Stimulated activated naive CD4-positive, alpha-beta T cell (primary cell): ENCODE measurements at places on chromosomes 6 and 20.

DNA sequence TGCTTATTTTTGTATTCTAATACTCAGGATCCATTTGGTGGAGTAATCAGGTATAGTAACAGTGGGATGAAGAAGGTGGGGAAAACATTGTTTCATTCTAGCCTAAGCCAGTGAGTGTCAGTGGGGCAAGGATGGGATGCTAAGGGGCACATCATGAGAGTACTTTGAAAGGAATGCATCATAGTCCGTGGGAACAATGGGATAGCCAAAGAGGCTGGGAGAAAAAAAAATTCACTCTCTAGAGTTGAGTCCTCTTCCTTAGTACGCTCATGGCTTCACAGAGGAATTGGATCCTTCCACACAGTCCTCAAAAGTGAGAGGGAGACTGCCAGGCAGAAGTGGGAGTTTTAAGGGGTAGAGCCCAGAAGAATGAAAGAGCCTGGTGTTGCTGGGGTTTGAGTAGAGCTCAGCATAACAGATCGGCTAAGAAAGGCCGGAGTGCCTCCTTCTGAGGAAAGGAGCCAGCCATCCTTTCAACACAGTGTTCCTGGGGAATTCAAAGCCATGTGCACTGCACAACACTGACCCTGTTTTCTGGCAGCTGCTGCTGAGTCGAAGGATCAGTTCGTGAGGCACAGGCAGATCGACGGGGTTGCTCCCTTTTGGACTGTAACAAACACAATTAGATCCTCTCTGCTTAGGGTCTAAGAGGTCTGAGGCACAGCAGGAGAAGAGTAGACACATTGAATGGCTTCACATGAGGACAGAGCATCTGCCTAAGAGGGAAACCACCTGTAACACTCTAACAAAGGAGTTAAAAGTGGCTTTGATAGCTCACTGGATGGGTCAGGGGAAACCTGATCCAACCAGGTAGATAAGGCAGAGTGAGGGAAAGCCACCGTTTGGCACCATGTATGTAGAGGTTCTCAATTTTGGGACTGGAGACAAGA, 61.2 kb downstream of the ELOVL5 start:
- no peak for DNase-seq

GRCh38 chr6:137115658-137116057, 57.8 kb downstream of the IL22RA2 start:
- no peak for DNase-seq

DNA sequence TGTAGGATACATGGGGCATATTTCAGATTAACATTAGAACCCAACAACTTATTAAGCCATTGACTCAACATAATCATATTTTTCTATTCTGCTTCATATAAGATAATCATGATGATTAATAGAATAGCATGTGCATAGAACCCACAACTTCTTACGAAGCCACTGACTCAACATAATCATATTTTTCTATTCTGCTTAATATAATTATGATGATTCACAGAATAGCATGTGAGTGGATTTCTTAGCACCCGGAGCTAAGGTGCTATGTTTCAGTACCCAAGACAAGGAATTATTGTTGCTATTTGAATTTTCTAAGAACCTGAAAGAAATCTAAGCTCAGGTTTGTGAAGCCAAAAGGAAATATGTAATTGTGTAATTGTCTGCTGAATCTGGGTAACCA, 96.8 kb downstream of the TENT5A start:
- no peak for DNase-seq

- DNase-seq, result no peak
Observed at GRCh38 chr6:62367601-62368000, 81.6 kb upstream of the KHDRBS2 start.

- DNase-seq, result peak; percentile 20
Observed at GRCh38 chr6:37648465-37649330, 49.0 kb downstream of the MDGA1 start.

- DNase-seq, result no peak
Observed at GRCh38 chr6:32608362-32608761, 18.7 kb upstream of the HLA-DRB1 start.

GRCh38 chr6:27630727-27631608, 158.1 kb upstream of the ZNF184 start:
- no peak for DNase-seq

GRCh38 chr6:155077784-155078183, 82.7 kb downstream of the TIAM2 start:
- no peak for DNase-seq

GRCh38 chr6:26258212-26258977, 106.6 kb upstream of the BTN3A2 start:
- DNase-seq, result no peak

DNA sequence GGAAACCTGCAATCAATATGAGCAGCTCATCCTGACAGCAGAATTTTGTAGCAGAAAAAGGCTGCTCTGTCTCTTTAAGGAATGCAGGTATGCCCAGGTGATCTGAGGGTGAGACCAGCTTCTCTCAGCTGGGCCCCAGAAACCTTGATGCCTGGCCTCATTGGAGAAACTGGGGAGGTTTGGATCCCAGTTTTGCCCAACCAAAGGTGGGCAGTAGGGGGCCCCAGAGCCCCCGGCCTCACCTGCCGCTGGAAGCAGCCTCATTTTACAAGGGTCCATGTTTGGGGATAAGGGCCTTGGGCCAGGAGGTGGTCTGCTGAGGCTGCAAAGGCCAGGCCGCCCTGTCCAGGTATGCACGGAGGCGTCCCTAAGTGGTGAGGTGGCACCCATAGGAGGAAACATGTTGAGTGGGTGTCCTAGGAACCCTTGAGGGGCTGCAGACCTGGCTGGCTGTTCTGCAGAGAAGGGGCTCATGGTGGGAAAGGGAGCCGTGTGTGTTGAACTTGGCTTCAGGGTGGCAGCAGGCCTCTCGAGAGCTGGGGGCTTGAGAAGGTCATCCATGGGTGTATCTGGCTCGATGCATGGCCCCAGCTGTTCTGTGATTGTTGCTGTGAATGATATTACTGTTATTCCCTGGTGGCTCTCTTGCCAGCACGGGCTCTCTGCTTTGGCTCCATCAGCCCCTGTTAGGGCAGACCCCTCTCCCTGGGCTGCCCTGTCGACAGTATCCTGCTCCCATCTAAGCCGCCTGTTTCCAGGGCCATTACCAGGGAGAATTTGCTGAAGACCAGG, 208.4 kb downstream of the CDH4 start:
- no peak for DNase-seq

DNA sequence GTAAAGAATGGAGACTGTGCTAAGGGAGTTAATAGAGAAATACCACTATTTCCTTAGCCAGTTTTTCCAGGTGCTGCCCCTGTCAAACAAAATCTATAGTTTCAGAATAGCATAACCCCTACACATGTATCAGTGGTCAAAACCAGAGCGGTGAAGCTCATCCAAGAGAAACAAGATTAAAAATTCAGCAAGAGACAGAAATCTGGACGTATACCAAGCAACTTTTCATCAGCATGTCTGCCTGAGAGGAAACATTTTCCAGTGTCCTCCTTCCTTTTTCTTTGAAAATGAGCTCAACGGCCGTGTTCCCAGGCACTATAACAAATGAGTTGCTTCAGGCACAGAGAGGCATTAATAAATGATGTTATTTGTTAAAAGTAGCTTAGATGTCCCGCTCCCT, 416.5 kb downstream of the BCKDHB start:
- DNase-seq, result no peak

DNA sequence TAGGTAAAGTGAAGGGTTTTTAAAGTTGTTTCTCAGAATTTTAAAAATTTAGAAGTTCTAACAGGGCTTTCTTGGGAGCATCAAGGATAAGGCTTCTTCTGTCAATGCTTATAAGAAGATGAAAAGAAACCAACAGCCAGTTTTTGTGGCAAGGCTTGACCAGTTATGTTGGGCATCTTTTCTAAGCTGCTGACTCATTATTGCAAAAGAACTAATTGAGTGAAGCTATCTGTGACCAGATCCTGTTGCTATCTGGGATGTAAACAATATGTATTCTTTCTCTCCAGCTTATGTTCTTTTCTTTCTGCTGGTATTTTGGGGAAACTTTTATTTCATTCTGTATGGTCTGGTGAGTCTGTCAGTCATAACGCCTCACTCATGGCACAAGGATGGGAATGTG, 643.8 kb downstream of the HDGFL1 start:
- DNase-seq, result no peak

- DNase-seq, result no peak
Observed at GRCh38 chr6:10518557-10519407, 2.4 kb upstream of the GCNT2 start.

- DNase-seq, result no peak
Observed at GRCh38 chr6:129351807-129352206, 358.2 kb downstream of the ARHGAP18 start.

DNA sequence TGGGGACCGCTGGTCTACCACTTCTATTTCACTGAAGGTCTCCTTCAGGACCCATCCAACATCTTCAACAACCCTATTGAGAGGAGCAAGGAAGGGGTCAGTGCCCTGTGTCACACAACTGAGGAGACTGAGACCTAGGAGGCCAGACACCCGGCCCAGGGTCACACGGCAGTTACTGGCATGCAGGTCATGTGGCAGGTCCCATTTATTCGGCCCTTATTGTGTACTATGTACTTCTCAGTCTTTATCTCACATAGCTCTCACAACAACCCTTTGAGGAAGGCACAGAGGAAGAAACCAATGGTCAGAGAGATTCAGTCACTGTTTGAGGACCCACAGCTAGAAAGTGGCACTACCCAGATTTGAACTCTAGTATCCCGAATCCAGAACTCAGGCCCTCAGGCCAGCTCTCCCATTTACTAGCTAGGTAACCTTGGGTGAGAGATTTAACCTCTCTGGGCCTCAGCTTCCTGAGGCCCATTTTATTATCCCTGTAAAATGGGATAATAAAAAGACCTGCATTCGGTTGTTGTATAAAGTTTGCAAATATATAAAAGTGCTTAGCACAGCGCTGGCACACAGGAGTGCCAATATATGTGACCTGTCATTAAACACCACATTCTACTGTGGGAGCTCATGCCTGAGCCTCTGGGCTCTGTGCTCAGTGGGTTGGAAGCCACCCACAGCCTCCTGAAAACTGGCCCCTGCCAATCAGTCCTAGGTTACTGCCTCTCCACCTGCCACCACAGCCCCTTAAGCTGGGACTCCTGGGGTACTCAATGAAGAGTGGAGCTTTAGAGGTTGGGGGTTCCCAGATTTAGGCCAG, 15.8 kb downstream of the TFEB start:
- no peak for DNase-seq

DNA sequence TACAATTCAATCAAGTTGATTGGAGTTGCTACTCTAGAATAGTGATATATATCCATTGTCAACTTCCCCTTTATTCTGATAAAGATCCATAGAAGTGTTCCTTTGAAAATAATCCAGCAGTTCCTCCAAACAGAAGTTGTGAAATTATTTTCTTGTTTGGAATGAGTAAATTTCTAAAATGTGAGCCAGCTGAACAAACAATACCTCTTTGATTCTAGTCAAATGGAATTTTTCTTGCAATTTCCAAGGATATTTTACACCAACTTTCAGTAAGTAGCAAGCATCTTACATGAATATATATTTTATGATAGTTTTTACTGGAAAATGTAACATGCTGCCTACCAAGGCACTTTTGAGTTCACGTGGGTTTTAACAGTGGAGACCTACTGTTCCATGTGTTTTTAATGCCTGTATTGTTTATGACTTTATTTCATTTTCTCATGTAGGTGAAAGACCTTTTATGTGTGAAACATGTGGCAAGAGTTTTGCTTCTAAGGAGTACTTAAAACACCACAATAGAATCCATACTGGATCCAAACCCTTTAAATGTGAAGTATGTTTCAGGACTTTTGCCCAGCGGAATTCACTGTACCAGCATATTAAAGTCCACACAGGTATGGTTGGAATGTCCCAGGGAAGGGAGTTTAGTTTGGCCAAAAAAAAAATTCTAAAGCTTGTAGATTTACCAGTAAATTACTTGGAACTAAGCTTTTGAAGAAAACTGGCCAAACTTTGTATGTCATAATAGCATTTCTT, 6.5 kb downstream of the GZF1 start:
- DNase-seq, result no peak

- no peak for DNase-seq
Observed at GRCh38 chr20:56348305-56348693, 10.5 kb upstream of the FAM210B start.

- no peak for DNase-seq
Observed at GRCh38 chr6:119856136-119856535, 506.6 kb upstream of the MAN1A1 start.

DNA sequence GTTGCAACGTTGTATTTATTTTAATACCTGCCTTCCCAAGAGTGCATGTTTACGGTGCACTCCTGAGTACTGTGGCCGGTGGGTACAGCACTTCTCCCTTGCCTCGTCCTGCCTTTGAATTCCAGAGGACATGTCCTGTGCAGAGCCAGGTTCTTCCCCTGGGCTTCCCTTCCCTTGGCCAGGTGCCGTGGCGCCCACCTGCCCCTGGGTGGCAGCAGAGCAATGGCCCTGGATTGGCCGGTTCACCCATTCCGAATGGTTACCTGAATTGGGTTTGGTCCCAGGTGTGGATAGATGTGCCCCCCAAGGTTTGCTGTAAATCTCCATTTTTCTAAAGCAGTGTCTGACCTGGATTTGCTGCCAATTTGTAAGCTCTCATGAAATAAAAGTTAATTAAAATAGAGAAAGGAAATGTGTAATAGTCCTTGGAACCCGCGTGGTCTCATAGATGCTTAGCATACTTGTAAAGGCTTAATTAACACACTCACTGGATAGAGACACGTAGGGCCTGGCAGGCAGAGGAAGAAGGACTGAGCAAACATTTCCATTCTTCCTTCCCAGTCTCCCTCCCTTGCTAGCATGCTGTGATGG, 40.6 kb downstream of the DTD1 start:
- peak; percentile 0 for DNase-seq

- DNase-seq, result no peak
Observed at GRCh38 chr20:37226889-37227288, 34.7 kb downstream of the GHRH start.

- no peak for DNase-seq
Observed at GRCh38 chr6:156850353-156850752, 73.2 kb downstream of the ARID1B start.

DNA sequence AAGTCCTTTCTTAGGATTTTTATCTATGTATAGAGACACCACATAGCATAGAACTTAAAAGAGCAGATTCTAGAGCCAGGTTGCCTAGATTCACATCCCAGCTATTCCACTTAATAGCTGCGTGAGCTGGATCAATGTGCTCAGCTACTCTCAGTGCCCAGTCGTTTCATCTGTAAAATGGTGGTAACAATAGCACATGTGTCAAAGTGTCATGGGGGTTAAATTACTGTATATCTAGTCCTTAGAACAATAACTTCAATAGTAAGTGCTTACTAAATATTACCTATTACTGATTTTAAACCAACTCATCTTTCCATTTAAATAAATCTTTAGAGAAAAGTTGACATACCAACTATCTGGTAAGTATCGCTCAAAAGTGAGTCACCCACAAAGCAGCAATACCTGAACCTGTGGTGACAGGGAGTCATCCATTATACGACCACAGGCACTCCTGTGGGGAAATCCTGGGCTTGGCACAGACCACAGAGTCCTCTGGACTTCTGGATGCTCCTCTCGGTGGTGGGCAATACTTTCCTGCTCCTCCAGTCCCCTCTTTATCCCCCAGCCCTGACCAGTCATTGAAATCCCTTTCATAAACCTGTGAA, 154.8 kb downstream of the PDSS2 start:
- no peak for DNase-seq

- DNase-seq, result no peak
Observed at GRCh38 chr6:20916086-20916485, 381.8 kb downstream of the CDKAL1 start.
